ENCODE measurements at places on chromosomes 3 and 15.

- no peak for DNase-seq
Measured at GRCh38 chr15:27725731-27726130, 373.4 kb downstream of the OCA2 start.

DNA sequence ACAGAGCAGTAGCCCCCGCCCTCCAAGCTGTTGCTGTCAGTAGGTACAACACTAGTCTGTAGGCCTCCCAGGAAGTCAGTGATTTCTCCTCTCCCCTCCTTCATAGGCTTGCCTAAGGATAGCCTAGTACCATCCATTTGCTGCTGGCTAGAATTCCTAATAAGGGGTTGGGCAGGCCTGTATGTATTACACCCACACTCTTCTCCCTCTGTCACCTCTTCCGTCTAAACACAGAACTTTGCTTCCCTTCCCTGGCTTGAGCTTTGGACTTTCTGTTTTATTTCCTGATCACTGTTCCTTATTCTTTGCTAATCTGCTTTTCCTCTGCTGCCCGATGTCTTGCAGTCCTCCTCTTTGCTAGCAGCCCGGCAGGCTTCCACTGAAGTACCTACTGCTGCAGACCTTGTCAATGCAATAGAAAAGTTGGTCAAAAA is 93.4 kb upstream of the UMPS start:
- no peak for DNase-seq

- DNase-seq, result no peak
Measured at GRCh38 chr3:58287354-58287753, 18.7 kb upstream of the RPP14 start.

GRCh38 chr3:119620899-119621298 is 23.2 kb downstream of the PLA1A start:
- no peak for DNase-seq

- DNase-seq, result no peak
Measured at GRCh38 chr3:125121246-125122010, 65.6 kb upstream of the HEG1 start.

DNA sequence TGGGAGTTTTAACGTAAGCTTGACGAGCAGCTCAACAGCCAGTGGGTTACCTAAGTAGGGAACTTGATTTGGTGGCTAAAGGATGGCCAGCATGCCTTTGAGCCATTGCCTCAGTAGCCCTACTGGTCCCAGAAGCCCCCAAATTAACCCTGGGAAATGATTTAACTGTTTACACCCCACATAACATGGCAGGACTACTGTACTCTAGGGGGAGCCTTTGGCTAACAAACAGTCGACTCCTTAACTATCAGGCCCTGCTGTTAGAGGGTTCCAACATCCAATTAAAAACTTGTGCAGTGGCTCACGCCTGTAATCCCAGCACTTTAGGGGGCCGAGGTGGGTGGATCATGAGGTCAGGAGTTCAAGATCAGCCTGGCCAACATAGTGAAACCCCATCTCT is 9.4 kb upstream of the SMCO1 start:
- DNase-seq, result no peak

DNA sequence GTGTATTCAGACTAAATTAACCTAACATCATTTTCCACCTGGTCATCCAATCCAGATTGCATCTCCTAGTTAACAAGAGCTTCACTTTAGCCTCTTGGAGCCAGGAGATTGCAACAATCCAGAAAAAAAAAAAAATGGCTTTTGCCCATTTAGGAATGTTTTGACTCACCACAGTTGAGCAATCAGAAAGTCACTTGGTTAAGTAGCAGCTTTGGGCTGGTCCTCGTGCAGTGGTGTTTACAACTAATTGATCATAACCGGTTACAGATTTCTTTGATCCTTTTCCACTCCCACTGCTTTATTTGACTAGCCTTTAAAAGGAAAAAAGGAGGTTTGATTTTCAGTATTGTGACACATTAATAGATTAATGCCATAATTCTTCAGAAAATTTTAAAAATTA is 688.8 kb upstream of the CCDC54 start:
- DNase-seq, result no peak

- no peak for DNase-seq
Measured at GRCh38 chr3:147200545-147200944, 205.8 kb downstream of the ZIC4 start.

- no peak for DNase-seq
Measured at GRCh38 chr3:181610973-181611265, 100.8 kb upstream of the SOX2 start.

GRCh38 chr3:39801216-39801615 is 8.2 kb upstream of the MYRIP start:
- DNase-seq, result no peak

DNA sequence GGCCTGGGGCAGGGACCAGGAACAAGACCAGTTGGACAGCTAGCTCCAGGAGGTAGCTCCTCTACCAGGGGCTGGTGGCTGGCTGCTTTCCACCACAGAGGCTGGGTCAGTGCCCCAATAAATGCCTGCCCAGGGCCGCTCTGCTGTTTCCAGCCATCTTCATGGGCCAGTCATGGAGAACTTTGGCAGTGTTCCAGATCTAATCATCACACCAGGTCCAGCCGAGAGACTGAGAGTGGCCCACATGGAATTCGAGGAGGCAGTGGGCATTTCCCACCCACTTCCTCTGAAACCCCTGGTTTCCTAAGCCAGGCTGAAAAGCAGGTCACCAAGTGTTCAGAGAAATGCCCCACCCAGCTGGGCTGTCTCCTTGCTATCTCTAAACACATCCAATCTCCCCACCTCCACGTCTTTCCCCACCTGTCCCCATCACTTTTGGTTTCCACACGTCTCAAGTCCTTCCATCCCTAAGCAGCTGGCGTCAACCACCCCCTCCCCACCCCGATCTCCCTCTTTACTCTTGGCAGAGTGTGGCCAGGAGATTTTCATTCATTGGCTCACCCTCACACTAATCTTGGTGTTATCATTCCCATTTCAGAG is 190.0 kb upstream of the LINGO1 start:
- DNase-seq, result no peak
